HS-5 (cell line): ENCODE measurements at places on chromosomes 7 and 10.

DNA sequence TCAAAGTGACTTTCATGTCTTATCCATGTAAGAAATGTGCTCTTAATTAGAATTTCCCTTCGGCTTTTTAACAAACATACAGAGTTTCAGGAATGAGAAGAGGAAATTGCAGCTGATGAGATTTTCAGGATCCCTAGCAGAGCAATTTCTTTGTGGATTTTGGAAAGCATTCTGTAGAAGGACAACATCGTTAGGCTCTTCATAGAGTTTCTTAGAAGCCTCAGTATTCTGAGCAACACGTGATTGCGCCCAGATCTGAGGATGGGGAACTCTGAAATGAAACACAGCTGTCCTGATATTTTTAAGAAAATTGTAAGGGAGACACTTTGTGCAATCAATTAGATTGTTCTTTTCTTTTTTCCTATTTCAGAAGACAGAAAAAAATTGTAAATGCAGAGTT lies 85.8 kb downstream of the LHFPL3 start:
- no peak for DNase-seq

DNA sequence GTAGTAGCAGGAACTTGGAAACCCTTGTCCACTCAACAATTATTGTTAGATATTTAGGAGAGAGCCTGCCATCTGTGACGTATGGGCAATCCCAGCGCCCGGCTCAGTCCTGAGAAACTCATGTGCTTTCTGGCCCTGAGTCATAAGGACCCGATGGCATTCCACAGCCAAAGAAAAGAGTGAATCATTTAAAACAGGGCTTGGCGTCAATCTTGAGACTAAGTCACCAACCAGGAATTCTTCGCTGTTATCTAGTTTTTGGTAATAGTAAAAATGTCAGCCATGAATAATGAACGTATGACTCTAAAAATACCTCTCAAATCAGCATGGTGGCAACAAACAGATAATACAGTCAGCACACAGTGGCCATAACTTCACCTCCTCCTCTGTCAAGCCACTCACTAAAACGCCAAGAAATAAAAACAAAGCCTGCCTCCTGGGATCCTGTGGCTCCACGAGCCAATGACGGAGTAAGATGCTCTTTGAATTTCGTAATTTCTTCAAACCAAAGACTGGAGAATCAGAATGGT lies 140.8 kb downstream of the ADAM12 start:
- peak; percentile 97 for DNase-seq

DNA sequence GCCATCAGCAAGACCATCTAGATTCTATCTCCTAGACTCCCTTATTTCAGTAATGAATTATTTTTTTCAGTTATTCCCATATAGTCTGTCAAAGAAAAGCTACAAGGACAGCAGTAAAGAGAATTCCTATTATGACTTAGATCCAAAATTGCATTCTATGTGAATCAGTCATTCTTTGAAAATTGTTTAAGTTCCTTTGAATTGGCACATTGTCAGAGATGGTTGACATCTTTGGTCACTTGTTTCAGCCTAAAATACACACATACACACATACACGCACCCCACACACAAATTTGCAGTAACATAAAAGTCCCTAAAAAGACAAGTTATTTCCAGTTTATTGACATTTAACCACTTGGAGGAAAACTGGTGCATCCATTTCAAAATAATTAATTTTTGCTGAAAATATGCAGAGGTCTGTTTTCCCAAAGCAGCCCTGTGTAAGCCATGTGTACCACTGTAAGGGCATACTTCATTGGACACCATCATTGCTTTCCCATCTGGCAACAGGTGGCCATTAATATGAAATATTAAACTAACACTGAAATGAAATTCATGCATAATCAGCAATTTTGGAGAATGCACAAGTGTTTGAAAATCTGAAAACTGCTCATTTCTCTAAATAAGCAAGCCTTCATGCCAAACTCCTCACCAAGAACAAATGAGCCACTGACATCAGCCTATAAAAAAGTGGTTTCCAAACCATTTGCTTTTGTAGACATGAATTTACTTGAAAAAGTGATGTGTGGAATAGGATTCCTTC lies 121.7 kb upstream of the COL1A2 start:
- DNase-seq = no peak

GRCh38 chr10:19518632-19519031 lies 297.6 kb upstream of the PLXDC2 start:
- DNase-seq = no peak

DNA sequence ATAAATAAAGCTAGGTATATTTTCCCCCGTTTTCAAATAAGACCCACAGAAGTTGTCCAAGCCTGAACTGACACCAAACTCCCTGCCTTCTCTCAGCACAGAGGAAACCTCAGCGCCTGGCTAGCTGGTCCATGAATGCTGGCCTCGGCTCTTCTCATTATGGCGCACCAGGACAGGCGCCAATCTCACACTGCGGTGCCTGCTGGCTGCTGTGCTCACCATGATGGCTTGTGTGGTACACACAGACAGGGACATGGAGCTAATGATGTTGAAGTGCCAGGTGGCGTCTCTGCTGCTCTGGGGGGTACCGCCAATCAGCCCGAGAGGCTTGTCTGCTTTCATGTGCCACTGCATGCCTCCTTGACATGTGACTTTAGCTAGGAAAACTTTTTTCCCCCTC lies 43.2 kb upstream of the USP6NL start:
- DNase-seq = no peak

- peak; percentile 40 for DNase-seq
These were observed 102.5 kb downstream of the CD36 start for GRCh38 chr7:80740778-80741545.

DNA sequence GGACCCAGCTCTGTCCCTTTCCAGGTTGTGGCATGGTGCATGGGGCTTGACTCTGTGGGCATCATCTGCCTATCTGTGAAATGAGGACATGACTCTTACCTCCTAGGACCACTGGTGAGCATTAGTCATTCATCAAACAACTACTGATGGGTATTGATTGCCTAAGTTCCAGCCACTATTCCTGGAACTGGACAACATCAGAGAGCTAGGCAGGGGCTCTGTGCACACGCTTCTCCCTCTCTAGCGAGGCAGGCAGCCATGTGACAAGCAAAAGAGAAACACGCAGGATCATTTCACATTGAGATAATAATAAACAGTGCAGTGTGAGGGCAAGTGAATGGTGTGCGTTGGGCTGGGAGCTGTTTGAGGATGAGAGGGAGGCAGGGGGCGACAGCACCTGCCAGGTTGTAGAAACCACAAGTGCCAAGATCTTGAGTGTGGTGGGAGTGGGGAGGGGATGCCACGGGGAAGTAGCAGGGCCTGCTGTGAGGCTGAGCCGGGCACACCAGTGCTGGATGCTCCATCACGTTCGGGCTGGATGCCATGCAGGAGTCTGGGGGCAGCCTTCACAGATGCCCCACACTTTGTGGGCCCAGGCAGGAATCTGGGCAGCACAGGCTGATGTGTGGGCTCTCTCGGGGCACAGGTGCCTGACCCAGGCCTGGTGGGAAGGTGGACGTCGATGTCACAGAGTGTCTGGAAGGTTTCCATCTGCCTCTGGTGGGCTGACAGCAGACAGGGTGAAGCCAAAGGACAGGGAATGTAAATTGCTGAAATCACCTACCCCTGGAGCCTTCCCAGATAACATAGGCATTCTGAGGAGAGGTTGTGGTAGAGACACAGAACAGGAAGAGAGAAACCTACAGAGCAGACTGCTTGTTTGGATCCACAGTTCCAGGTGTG lies 405.5 kb downstream of the RPS24 start:
- DNase-seq = no peak

DNA sequence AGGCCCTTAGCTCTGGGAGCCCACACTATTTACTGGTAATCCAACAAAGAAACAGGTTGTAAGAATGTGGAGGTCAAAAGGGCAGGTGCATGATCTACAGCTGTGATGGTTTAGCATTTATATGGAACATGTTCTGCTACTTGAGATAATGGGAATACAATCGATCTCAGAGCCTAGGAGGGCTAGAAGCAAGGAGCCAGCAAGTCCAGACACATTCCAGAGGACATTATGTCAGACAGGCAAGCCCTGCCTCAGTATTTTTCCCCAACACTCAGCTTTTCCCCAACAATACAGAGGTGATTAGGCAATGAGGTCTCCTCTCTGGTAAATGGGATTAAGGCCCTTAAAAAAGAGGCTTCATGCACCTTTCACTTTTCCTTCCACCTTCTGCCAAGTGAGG lies 21.4 kb upstream of the GNAT3 start:
- no peak for DNase-seq

- no peak for DNase-seq
These were observed 39.9 kb downstream of the UNC5B start for GRCh38 chr10:71252220-71252619.

DNA sequence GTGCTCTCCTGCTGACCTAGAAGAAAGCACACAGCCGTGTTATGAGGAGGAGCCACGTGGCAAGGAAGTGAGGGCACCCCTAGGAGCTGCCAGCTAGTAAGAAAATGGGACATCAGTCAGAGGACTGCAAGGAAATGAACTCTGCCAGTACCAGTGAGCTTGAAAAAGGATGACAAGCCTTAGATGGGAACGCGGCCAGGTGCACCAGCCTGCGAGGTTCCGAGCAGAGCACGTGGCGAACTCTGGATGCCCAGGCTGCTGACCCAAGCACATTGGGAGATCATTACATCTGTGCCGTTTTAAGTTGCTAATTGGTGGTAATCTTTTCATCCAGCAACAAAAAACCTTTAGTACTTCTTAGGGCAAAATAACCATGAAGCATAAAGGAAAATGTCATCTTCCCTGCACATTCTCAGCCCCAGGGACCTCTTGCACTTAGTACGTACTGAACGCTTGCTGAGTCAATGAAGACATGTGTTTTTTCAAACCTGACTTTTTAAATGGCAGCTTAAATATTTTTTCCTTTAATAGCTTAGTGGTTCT lies 69.4 kb downstream of the AMZ1 start:
- peak; percentile 60 for DNase-seq

GRCh38 chr10:37957841-37958240 lies 18.6 kb downstream of the ZNF25 start:
- no peak for DNase-seq

- DNase-seq = no peak
These were observed 124.3 kb downstream of the THSD7A start for GRCh38 chr7:11707606-11708193.

DNA sequence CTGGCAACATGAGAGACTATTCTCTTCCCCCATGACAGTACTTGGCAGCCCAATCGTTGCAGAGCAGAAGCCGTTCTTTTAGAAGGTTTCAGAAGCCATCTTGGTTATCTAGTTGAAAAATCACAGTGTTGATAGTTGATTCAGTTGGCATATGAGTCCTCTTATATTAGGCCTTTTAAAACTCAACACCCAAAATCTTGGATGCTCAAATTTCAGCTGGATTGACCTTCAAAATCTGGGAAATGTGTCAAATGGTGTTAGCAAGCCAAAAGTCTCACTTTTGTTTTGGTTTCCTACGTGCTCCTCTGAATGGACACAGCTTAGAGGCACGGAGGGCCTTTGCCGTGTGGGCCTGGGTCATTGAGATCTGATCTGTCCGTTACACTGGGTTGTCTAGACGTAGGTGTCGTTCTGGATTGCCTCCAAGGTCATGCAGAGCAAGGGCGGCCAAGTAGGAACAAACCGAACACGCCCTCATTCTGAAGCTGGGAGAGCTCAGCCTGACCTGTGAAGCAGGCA lies 59.3 kb upstream of the BMPER start:
- no peak for DNase-seq

DNA sequence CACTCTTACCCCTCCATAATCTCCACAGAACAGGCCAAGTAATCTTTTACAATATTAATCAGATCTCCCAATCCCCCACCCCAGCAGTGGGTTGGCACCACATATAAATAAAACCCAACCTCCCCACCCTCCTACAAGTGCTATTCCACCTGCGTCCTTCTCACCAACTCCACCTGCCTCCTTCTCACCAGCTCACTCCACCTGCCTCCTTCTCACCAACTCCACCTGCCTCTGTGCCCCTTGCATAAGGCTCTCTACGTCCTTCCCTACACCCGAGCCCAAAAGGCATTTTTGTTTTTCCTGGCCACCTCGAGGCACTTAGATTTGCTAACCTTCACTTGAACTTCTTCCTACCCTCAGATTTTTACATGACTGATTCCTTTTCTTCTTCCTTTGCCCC lies 89.7 kb downstream of the ATE1 start:
- DNase-seq = no peak

GRCh38 chr10:2893158-2893845 lies 174.0 kb upstream of the PFKP start:
- DNase-seq = no peak

DNA sequence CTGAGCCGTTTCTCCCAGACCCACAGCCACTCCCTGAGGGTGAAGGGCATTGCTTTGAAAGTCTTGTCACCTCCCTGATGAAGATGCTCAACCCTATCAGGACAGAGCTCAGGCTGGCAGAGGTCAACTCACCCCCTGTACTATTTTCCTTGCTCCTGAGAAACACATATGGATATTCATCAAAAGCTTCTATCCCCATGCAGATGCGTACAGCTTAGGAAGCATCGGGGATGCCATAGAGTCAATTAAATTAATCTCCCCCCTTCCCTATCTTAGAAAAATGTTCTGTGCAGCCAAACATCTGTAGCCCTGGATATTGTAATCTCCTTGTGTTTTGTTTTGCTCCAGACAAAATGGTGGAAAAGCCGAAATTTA lies 67.2 kb downstream of the EMX2 start:
- DNase-seq = no peak

DNA sequence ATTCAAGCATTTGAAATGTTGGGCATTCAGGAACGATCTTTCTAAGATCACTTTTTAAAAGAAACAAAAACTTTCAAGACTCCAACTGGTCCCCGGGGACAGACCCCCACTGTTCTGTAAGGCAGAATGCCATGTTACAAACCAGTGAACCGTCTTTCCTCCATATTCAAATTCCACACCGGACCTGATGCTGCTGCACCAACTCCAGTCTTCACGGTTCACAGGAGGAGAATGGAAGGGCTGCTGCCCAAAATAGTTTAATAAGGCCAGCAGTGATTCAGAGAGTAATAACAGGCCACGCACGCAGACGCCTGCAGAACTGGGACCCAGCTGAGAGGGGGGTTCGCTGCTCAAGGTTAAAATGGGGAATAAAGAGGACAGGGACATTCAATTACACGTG lies 47.2 kb downstream of the OSBPL3 start:
- no peak for DNase-seq

- DNase-seq = peak; percentile 15
These were observed 192.2 kb upstream of the RHOBTB1 start for GRCh38 chr10:61136139-61136538.

GRCh38 chr7:135186841-135187253 lies 16.3 kb upstream of the CYREN start:
- DNase-seq = no peak

DNA sequence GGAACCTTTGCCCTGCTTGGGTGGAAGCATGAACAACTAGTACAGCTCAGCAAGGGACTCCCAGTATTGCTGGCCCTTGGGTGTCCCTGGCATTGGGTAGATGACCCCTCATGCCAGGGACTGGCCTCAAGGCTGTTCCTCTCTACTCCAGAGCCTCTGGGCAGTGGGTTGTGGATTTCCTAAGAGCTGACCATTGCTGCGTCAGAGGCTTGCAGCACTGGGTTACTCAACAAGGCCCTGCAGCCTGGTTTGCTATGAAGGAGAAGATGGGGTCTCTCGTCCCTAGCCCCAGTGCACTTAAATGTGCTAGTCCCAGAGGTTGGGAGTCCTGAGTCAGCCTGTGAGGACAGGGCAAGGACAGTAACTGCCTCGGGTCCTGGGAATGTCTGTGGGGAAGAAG lies 2.5 kb downstream of the VSIR start:
- no peak for DNase-seq
